Esophagus mucosa (tissue), 1 donor: ENCODE measurements at places on chromosomes 2 and 18. TPM values are rescaled to one million over a fixed set of nuclear protein-coding genes. Genes with fewer than 3 reads are reported as not detected.

Gene AQP12B
- total RNA-seq, result not detected

Gene CACNB4
- 9.6 TPM for total RNA-seq

Gene TEX44
- total RNA-seq, result not detected

Gene NEU4
- total RNA-seq, result not detected

Gene BOLL
- total RNA-seq, result not detected

Gene REEP1
- total RNA-seq, result 1.6 TPM

Gene HRH4
- 0.28 TPM for total RNA-seq

Gene CDH19
- total RNA-seq, result 0.24 TPM

Gene TLX2
- total RNA-seq, result not detected

Gene LRRC30
- total RNA-seq, result not detected

Gene FIGN
- total RNA-seq, result 1.0 TPM

Gene MAP2
- total RNA-seq, result 6.4 TPM

Gene MC2R
- not detected for total RNA-seq

Gene TFCP2L1
- total RNA-seq, result 36.5 TPM

Gene GREB1L
- not detected for total RNA-seq

Gene TCF23
- total RNA-seq, result not detected

Gene NAT8
- not detected for total RNA-seq

Gene CAPN13
- total RNA-seq, result 1.4 TPM

Gene XIRP2
- 0.28 TPM for total RNA-seq

Gene SCTR
- total RNA-seq, result not detected

Gene KCNJ3
- not detected for total RNA-seq

Gene SCYGR3
- not detected for total RNA-seq

Gene POTEI
- not detected for total RNA-seq

Gene SMC6
- 24.4 TPM for total RNA-seq
